Left lung (tissue), 14 donors: ENCODE measurements at places on chromosomes 5 and 9. TPM values are rescaled to one million over a fixed set of nuclear protein-coding genes. Genes with fewer than 3 reads are reported as not detected.

CRB2 gene
- total RNA-seq, result 0.08 TPM

DIRAS2 gene
- not detected for total RNA-seq

ZFP2 gene
- total RNA-seq, result 1.2 TPM

HMGXB3 gene
- 27.5 TPM for total RNA-seq

EPB41L4B gene
- 17.7 TPM for total RNA-seq

SMIM3 gene
- 20.1 TPM for total RNA-seq

ANKHD1 gene
- 104 TPM for total RNA-seq

SLIT3 gene
- total RNA-seq, result 77.1 TPM

ESM1 gene
- total RNA-seq, result 5.4 TPM

- DNase-seq, result no peak
Observed at GRCh38 chr5:26868504-26868903, 169.9 kb downstream of the CDH9 start.

DNA sequence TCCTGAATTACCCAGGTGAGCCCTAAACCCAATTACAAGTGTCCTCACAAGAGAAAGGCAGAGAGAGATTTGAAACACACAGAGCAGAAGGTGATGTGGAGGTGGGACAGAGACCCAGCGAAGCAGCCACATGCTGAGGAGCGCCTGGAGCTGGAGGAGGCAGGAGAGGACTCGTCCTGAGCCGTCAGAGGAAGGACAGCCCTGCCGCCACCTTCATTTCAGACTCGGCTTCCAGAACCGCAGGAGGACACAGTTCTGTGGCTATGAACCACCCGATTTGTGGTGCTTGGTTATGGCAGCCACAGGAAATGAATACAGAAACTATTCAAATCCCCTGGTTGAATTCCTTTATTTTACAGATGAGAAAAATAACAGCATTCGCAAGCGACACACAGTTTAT is 16.4 kb upstream of the FBP1 start:
- no peak for DNase-seq

DNA sequence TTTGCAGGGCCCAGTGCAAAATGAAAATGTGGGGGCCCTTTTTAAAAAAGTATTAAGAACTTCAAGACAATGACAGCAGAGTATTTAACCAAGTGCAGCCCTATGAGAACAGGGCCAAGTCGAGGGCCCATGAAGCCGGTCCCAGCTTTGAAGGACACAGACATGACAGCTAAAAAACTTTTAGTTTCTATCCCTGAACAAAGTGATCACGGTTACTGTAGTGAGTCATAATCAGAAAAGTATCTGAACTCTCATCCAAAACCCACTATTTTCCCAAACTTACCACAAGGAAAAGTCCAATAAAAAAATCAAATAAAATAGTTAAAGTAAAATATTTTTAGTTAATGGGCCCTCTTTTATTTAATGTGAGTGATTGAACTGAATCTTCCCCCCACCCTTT is 126.0 kb downstream of the MEF2C start:
- no peak for DNase-seq

- DNase-seq, result no peak
Observed at GRCh38 chr9:133323991-133324703, 11.8 kb downstream of the SURF6 start.

DNA sequence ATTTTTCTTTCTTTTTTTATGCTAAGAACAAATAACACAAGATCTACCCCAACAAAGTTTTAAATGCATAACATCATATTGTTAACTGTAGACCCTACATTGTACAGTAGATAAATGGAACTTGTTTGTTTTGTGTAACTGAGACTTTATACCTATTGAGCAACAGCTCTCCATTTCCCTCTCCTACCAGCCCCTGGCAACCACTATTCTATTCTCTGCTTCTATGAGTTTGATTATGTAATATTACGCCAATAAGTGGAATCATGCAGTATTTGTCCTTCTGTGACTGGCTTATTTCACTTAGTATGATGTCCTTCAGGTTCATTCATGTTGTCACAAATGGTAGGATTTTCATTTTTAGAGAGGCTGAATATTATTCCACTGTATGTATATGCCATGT is 308.2 kb upstream of the PRR16 start:
- DNase-seq, result no peak

GRCh38 chr9:101269591-101270283 is 115.1 kb downstream of the BAAT start:
- DNase-seq, result no peak

DNA sequence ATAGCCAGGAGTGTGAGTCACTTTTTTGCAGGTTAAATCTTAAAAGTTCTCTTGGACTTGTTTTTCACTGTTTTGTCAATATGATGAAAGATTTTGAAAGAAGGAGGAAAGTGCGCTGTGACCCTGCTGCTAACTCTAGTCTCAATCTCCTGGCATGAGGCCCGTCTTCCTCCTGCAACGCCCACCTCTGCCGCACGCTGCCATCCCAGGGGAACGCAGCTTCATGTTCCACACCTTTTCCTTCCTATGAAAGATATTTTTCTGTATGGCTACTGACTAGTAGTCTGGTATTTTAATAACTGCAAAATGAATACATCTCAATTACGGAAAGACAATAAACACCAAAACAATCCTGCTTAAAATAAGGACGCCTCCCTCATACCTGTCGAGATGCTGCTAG is 8.3 kb downstream of the PPIC start:
- no peak for DNase-seq

- no peak for DNase-seq
Observed at GRCh38 chr5:60185231-60186099, 291.9 kb upstream of the PDE4D start.

DNA sequence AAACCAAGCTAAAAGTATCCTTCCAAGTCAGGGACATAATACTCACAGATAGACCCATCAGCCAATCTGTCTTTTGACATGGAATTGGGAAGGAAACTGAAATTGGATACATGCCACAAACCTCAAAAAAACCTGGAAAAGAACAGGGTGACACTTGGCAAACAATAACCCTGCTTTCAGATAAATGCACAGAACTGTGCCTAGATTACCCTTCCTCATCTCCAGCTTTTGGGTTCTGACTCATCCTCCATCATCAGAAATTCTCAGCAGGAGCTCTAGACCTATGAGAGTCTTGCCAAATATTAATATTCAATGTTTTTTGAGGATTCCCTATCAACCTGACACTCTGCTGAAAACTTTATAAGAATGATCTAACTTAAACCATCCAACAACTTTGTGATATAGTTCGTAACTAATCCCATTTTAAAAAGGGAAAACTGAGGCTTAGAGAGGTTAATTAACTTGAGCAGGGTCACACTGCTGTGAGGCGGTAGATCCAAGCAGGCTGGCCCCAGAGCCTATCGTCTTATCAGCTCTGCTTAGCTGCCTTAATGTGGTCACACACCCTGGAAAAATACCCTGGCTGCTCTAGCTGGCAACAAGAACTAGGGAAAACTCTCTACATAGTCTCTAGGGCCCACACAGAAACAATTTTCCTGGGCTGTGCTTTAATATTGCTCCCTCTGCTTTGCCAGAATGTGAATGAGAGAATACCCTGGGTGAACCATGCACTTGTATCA is 157.0 kb upstream of the TRPC7 start:
- no peak for DNase-seq

DNA sequence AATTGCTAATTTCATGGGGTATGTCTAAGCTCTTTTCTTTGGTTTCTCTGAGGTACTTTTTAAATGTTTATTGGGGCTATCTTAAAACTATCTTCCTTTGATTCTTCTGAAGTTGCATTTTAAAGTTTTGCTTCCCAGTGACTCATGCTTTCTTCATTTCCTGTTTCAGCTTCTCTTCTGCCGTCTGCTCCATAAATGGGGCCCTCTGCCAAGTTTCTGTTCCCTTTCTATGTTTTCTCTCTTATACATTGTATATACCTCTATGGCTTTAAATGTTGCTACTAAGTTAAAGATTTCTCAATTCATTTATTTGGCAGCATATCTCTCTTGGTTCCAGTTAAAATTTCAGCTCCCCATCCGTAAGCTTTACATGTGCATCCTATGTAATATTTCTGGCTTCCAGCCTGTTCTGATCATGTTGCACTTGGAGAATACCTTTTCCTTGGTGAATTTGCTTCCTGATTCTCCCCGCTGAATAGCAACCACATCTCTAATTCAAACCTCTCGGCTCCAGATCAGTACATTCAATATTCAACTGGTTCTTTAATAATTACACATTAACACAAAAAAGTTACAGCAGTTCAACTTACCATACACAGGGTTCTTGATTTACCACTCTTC is 125.3 kb downstream of the ST8SIA4 start:
- DNase-seq, result peak; percentile 31

GRCh38 chr9:70772601-70773000 is 348.8 kb downstream of the TRPM3 start:
- DNase-seq, result no peak

- DNase-seq, result peak; percentile 46
Observed at GRCh38 chr9:87889882-87890252, 7.2 kb downstream of the SPATA31E1 start.

- DNase-seq, result no peak
Observed at GRCh38 chr9:9099646-9100045, 1300.1 kb upstream of the DMAC1 start.

GRCh38 chr9:91197232-91198181 is 164.2 kb downstream of the AUH start:
- DNase-seq, result no peak

GRCh38 chr5:131530706-131531331 is 104.2 kb downstream of the RAPGEF6 start:
- DNase-seq, result no peak

DNA sequence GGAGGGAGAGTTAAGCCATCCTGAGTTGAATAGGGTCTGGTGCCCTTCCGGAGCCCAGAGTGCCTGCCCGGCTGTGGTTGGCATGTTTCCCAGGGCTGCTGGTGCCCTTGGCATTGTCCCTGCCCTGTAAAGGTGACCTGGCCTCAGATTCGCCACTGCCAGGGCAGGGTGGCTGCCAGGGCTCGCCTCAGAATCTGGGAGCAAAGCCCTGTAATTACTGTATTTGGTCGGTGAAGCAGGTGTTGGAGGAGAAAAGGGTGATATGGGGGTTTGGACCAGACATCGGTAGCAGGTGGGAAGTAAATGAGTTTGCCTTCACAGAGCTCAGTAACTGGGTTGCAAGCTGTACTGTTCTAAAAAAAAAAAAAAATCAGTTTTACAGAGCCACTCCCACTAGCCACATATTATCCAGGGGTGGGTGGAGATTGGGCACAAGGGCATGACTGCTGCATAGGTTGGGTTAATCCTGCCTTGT is 47.6 kb downstream of the RGS3 start:
- DNase-seq, result no peak

GRCh38 chr9:121954477-121955140 is 138.5 kb downstream of the TTLL11 start:
- peak; percentile 56 for DNase-seq

- peak; percentile 86 for DNase-seq
Observed at GRCh38 chr9:76458903-76459693, at the start of gene GCNT1. Gene GCNT1, plus strand, starts transcription at chr9:76459182. Its CDS starts 43,200 bp downstream, at chr9:76502382.
